ENCODE measurements at places on chromosomes 6 and 20.

DNA sequence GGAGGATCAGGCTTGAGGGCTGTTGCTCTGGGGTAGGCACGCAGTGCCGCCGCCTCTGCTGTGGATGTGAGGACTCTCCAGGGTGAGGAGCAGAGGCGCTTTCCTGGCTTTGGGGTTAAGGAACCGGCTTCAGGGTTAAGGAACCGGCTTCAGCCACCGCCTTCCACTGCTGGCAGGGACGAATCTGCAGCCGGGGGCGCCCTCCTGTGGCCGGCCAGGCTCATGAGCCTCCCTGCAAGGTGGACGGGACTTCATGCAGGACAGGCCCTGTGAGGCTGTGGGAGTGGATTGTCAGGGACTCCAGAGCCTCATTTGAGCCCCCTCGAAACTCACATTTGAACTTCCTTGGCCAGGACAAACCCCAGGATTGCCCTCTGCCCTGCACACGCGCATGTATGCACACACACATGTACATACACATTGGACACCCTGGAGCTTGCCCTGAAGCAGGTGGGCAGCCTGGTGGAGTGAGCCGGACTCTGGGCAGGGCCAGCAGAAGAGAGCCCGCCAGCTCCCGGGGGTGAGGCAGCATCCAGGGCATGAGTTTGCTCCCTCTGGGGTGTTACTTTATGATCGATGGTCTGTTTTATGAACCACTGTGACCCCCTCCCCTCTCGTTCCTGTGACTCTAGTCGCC, 146.9 kb downstream of the PHACTR3 start:
- DNase-seq: peak; percentile 60

GRCh38 chr6:159168536-159169192, 536 bp upstream of the FNDC1 start:
- DNase-seq: no peak

DNA sequence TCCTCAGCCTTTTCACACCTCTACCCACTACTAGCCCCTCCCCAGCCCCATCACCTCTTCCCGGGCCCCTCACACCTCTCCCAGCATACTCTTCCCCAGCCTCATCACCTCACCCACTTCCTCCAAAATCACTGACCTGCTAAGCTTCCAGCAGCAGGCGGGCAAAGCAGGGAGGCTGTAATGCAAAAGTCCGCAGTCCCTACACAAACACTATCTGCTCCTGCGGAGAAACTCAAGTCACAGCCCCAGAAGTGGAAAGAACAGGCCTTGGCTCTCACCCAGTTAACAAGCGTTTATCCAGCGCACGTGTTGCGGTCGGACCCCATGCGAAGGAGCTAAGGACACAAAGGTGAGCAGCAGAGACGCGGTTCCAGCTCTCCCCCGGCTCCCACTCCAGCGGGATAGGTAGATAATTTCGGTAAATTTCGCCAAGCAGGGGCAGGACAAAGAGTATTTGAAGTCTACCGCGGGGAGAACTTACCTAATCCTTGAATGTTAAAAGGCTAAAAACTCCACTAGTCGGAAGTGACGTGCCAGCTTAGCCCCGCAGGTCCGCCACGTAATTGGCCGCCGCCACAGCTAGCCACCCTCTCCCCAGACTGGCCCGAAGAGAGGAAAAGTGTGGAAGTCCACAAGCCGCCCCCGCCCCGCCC, 728 bp upstream of the TRIM39 start:
- peak; percentile 78 for DNase-seq

DNA sequence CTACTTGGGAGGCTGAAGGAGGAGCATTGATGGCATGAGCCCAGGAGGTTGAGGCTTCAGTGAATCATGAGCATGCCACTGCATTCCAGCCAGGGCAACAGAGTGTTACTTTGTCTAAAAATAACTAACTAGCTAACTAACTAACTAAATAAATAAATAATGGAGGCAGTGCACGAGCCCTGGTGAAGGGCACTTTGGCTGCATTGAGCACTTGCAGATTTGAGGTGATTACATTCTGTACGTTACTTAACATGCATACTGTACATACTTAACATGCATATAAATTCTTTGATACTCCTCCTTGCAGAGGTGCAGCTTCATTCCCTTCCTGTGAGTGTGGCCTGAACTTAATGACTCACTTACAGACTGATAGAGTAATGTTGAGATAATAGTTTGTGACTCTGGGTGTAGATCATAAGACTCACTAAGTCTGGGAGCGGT, 10.7 kb downstream of the HLA-A start:
- no peak for DNase-seq

DNA sequence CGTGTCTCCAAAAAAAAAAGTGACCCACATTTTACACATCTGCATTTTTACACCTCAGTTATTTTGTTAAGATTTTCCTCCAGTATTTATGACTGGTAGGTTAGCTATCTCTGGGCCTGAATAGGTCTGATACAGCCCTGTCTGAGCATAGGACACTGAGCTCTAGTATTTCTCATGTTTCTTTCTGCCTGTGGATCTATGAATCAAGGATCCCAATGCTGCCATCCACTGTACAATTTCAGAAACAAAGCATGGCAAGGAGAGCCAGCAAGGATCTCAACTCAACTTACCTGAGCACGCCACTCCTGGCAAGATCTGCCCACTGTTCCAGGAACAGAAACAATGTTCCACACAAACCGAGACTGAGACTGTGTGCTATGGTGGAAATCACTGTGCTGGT, 36.4 kb upstream of the ENPP5 start:
- no peak for DNase-seq

GRCh38 chr6:69994251-69994650, 127.9 kb downstream of the COL19A1 start:
- no peak for DNase-seq

GRCh38 chr20:2921506-2921905, 48.2 kb downstream of the PTPRA start:
- DNase-seq: no peak

Measured in NCI-H1417 (cell line).